ENCODE measurements at places on chromosomes 6 and 20. TPM values are rescaled to one million over a fixed set of nuclear protein-coding genes. Genes with fewer than 3 reads are reported as not detected.

The SOBP gene
- 1.2 TPM for total RNA-seq

The HLA-DQA2 gene
- not detected for total RNA-seq

The WFDC10B gene
- total RNA-seq: not detected

The CAPN11 gene
- total RNA-seq: not detected

The GPX5 gene
- total RNA-seq: not detected

The GJA10 gene
- not detected for total RNA-seq

The SUMO4 gene
- 9.3 TPM for total RNA-seq

The CHRNA4 gene
- not detected for total RNA-seq

The BEND6 gene
- not detected for total RNA-seq

The MAPK13 gene
- 40.5 TPM for total RNA-seq

The SPDEF gene
- total RNA-seq: not detected

The SDC4 gene
- 7.0 TPM for total RNA-seq

Data from activated naive CD8-positive, alpha-beta T cell treated with anti-CD3 and anti-CD28 coated beads, Interleukin-2, amount 10 ng/mL, durations not matched to agents 7 days and 5 days (primary cell).